NCI-H1048 (cell line): ENCODE measurements at places on chromosomes 3 and 15.

DNA sequence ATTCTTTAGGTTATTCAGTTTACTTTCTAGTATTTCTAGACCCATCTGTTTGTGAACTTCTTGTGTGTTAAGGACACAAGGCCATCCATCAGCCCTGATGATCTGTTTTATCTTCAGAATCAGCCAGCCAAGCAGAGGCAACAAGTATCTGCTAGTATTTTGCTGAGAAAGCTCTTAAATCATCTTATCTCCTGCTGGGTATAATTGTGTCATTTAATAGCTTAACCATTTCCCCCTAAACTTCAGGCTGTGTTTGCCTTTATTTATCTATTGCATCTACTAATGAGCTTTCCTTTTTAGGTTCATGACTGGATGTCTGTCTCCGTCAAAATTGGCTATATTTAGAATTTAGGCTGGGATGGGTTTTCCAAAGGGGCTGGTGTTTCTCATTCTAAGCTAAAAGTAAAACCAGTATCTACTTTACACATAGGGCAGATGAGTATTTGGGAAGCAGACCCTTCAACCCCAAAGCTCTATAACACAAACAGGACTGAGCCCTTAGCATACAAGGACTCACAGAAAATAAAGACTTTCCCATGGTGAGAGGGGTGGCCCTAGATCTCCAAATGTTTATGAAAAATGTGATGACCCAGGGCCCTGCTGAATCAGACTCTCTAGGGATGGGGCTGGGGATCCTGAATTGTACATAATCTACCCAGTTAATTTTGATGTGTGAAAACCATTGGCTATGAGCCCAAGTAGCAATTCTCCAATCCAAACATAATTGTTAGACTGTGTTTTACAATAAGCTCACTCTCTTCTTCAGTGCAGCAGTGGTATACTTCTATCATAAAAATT lies 65.3 kb upstream of the PSMD6 start:
- no peak for DNase-seq

GRCh38 chr15:67685008-67685599 lies 140.2 kb upstream of the SKOR1 start:
- no peak for DNase-seq

GRCh38 chr3:159257954-159258353 lies 456.1 kb downstream of the MFSD1 start:
- DNase-seq: no peak

- DNase-seq: no peak
Measured at GRCh38 chr3:2770451-2770850, 339.7 kb downstream of the IL5RA start.

- no peak for DNase-seq
Measured at GRCh38 chr15:98628216-98628615, 20.1 kb upstream of the IGF1R start.

- no peak for DNase-seq
Measured at GRCh38 chr3:53147903-53148400, 13.1 kb upstream of the PRKCD start.

- DNase-seq: no peak
Measured at GRCh38 chr3:156240642-156241041, 120.3 kb downstream of the KCNAB1 start.

- DNase-seq: no peak
Measured at GRCh38 chr3:159928071-159928491, 60.6 kb upstream of the IL12A start.

DNA sequence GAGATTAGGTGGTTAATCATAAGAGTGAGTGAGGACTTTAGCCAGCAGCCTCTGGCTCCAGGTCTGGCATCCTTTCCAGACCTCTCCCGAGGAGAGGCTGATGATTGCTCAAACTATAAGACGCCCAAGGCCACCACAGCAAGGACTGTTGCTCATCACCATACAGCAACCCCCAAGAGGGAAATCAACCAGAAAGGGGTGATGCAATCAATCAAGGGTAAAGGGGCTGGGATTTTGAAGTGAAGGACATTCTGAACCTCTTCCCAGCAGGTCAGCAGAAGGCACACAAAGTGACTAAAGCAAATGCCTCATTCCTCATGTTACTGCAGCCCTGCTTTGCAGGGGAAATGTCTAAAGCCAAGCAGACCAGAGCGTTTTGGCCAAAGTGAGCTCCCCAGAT lies 247.3 kb upstream of the IGF1R start:
- no peak for DNase-seq

DNA sequence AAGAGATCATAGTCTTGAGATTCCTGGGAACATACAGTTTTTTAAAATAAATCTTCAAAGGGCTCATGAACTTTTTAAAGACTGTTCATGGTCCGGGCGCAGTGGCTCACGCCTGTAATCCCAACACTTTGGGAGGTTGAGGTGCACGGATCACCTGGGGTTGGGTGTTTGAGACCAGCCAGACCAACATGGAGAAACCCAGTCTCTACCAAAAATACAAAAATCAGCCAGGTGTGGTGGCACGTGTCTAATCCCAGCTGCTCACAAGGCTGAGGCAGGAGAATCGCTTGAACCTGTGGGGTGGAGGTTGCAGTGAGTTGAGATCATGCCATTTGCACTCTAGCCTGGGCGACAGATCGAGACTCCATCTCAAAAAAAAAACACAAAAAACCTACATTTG lies 41.4 kb upstream of the EIF3J start:
- DNase-seq: no peak

GRCh38 chr3:168707900-168708299 lies 612.2 kb upstream of the GOLIM4 start:
- DNase-seq: no peak

DNA sequence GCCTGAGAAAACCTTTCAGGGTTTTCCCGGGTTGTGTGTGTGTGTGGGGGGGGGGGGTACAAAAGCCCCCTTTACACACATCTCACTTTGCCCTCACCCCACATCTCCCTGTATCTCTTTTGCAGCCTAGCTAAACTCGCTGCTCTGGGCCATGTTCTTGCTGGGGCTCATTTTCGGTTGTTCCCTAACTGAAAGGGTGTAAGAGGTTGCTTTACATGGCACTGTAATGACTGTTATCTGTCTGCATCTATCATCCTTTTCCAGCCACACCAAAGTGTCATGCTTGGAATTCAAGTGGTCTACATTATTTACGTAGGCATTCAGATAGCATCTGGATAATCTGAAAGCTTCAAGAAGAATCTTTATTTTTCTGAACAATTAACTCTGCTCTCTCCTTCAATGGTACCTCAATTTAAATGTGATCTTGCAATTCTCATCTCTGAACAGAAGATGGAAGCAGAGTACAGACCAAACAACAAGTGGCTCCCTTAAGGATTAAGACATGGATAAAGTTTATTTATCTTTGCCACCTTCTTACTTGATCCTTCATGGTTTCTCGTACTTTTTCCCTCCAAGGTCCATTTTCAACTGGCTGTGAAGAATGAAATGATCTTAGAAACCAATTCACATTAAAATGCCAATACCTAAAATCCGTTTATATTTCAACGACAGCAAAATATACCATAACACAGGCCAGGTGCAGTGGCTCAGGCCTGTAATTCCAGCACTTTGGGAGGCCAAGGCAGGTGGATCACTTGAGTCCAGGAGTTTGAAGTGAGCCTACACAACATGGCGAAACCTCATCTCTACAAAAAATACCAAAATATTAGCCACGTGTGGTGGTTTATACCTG lies 34.9 kb downstream of the DCLK3 start:
- no peak for DNase-seq

DNA sequence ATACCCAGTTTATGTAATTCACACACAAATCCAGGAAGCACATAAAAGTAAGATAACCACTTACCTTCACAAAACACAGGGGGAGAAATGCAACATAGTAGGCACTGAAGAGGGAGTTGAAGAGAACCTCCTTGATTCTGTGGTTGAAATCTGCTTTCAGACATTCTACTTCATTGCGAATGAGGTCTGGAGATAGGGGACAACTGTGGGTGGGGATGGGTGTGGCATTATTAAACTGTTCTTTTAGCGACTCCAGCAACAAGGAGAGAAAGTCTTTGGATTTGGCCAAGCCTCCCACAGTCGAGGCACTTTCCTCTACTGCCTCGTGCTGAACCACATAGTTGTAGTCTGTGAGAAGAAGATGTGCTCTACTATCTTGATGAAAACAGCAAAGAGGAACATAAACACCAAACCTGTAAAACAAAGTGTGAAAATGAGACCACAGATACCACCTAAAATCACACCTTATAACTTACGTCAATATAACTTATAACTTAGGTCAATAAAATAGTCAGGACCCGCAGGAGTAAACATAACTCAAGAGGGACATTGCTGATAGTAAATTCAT lies 25.6 kb downstream of the TMEM39A start:
- DNase-seq: no peak

DNA sequence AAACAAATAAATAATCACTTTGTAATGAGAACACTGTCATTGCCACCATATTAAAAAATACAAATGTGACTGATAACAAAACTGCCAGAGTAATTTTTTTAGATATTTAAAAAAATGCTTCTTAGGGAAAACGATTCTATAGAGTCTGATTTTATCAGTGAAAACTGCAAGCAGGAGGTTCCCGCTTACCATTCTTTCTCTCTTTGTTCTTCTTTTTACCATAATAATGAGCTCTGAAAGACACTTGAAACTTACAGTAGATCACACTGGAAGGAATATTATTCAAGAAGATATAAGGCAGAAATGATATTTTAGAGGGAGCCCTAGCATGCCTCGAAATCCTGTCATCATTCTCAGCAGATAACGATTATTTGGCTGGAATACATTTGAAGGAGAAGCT lies 701.3 kb downstream of the ROBO1 start:
- DNase-seq: no peak

DNA sequence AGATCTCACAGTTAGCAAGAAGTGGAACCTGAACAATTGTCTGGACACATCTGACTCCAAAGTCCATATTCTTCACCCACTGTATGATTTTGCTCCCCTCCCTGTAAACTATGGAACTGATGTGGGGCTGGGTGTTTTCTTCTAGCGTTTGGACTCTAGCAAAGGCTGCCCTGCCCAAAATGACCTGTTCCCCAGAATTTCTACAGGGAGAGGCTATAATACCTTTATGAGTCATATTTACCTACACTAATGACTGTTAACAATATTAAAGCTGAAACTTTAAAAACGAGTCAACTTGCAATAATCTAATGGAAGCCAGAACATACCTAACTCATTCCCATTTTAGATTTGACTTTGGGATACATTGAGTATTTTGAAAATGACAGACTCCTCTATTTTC lies 531.2 kb upstream of the CFAP20DC start:
- no peak for DNase-seq

GRCh38 chr3:195182470-195182795 lies 88.5 kb downstream of the XXYLT1 start:
- DNase-seq: no peak

DNA sequence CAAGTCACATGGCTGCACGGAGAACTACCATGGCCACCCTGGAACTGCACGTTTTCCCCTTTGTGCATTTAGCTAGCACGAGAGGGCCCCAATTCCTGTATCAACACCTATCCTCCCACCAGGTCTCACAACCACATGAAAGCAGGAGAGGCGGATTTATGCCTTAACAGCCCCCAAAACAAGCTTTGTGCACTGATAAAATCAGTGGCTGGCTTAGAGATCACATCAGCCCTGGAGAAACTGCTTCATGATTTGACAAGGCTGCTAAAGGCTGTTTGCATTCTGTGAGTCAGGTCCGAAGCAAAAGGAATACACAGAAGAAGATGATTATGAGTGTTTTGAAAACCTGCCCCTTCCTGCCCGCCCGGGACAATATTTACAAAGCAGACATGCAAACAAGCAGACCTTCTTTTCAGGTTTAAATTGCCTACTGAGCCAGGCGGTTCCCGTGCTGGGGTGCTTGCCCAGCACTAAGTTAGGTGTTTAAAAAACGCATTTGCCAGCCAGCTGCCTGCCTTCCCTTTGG lies 25.9 kb downstream of the CEMIP start:
- no peak for DNase-seq

- DNase-seq: no peak
Measured at GRCh38 chr3:134189849-134190248, 60.8 kb downstream of the RYK start.

DNA sequence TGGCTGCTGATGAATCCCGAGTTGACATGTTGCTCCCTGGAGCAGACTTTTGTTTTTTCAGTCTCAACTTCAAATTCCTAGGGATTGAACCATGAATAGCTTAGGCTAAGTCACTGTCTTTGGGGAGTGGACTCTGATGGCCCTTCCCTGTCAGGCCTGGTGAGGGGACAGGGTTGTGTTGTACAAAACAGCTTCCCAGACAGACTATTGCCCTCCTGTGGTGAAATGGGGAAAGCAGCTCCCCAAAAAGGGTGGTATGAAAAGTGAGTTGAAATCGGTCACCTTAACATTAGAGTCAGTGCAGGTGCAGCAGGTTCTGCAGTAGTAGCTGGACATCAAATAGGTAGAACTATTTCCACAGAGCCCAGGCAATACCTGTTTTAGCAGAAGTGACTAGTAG lies 775.6 kb downstream of the ROBO2 start:
- no peak for DNase-seq

GRCh38 chr3:8969241-8969640 lies 6.0 kb upstream of the RAD18 start:
- DNase-seq: no peak

- DNase-seq: no peak
Measured at GRCh38 chr3:61841111-61841845, 279.9 kb downstream of the PTPRG start.

GRCh38 chr3:12275974-12276650 lies 12.8 kb upstream of the PPARG start:
- DNase-seq: no peak

GRCh38 chr3:168472783-168473182 lies 377.1 kb upstream of the GOLIM4 start:
- DNase-seq: peak; percentile 29
